Daoy (cell line): ENCODE measurements at places on chromosomes 6 and 20. TPM values are rescaled to one million over a fixed set of nuclear protein-coding genes. Genes with fewer than 3 reads are reported as not detected.

Gene NRSN1
- not detected in 2 replicates for total RNA-seq

Gene MCUR1
- 33.0 and 71.1 TPM in 2 replicates for total RNA-seq

Gene AP5S1
- total RNA-seq: 14.1 and 14.9 TPM in 2 replicates

Gene OOEP
- total RNA-seq: not detected in 2 replicates

Gene EYS
- total RNA-seq: not detected in 2 replicates

Gene ESF1
- total RNA-seq: 16.6 and 26.9 TPM in 2 replicates

Gene RIPOR2
- total RNA-seq: 0.06 and 2.3 TPM in 2 replicates

Gene UNC93A
- total RNA-seq: not detected in 2 replicates

Gene TCP11
- total RNA-seq: 0.06 TPM in 1 of 2 replicates, not detected in the other

Gene DDX43
- not detected in 2 replicates for total RNA-seq

Gene RAB44
- total RNA-seq: under 0.01 and 0.65 TPM in 2 replicates

Gene ENPP5
- total RNA-seq: 1.3 and 2.5 TPM in 2 replicates

Gene TMEM170B
- 5.2 and 5.8 TPM in 2 replicates for total RNA-seq

Gene C20orf173
- total RNA-seq: not detected in 2 replicates

Gene MDC1
- total RNA-seq: 12.6 and 21.9 TPM in 2 replicates
